Spleen (tissue), 13 donors: ENCODE measurements at places on chromosomes 5 and 9. TPM values are rescaled to one million over a fixed set of nuclear protein-coding genes. Genes with fewer than 3 reads are reported as not detected.

The SPINK13 gene
- not detected for total RNA-seq

The ZNF474 gene
- 0.60 TPM for total RNA-seq

The SMIM33 gene
- 0.24 TPM for total RNA-seq

The SLC25A2 gene
- 1.2 TPM for total RNA-seq
